Cardiac muscle cell (in vitro differentiated cells and primary cell): ENCODE measurements at places on chromosomes 3 and 15. TPM values are rescaled to one million over a fixed set of nuclear protein-coding genes. Genes with fewer than 3 reads are reported as not detected.

The RETNLB gene
- total RNA-seq: not detected in 2 replicates

DNA sequence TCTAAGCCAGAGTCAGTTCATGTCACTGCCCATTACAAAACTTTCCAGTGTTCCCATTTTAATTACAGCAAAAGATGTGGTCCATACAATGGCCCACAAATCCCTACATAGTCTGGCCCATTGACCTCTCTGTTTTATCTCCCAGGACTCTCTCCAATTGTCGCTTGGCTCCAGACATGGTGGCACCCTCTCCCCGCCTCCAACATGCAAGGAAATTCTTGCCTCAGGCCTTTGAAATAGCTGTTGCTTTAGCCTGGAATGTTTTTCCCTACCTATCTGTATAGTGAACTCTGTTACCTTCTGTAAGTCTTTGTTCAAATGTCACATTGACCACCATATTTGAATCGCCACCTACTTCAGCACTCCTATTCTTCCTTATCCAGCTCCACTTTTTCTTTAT lies 377.3 kb upstream of the MCTP2 start:
- DNase-seq: no peak

- DNase-seq: no peak
Observed at GRCh38 chr3:190217081-190217480, 96.4 kb upstream of the P3H2 start.

DNA sequence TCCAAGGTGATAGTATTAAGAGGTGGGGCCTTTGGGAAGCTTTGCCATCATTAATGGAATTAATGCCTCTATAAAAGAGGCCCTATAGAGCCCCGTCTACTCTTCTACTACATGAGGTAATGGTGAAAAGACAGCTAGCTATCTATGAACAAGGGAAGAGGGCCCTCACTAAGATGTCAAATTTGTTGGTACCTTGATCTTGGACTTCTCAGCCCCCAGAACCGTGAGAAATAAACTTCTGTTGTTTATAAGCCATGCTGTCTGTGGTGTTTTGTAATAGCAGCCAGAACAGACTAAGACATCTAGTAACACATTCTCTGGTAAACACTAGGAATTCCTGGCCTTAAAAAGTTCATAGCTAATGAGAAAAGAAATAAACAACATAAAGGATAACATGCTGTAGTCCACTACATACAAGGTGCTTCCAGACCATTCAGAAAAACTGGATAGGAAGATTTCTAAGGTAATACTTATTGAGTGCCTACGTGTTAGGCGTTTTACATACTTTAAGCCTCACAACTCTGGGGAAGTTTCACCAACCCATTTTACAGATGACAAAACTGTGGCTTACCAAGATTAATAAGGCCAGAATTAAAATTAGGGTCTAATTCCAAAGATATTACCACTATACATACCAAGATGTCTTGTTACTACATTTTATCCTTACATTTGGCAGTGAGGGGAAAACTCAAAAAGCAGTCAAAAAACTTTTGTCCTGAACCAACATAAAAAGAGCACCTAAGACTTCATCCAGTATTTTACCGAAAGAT lies 3.2 kb downstream of the UBE3A start:
- DNase-seq: no peak
